ENCODE measurements at places on chromosomes 2 and 18.
A peak's percentile ranks its signal among the peaks of the same experiment; 100 is the strongest.

- DNase-seq = no peak
Measured at GRCh38 chr2:167135706-167136105, 247.4 kb downstream of the XIRP2 start.

DNA sequence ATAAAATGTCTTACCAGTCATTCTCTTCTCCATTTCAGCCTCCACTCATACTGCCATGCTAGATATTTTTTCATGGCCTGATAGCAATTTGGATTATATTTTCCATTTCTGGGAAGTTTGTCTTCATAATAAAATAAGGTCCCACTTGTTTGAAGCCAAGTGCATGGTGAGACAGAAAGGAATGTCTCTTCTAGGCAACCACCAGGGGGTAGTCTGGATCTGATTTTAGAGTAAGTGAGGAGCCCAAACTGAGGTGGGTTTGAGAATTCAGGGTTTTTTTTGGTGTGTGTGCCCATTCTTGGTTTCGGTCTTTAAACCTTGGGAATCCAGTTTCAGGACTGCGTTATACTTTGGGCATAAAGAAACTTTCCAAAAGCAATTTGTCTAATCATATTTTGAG is 315.5 kb downstream of the RPRM start:
- DNase-seq = peak; percentile 68

DNA sequence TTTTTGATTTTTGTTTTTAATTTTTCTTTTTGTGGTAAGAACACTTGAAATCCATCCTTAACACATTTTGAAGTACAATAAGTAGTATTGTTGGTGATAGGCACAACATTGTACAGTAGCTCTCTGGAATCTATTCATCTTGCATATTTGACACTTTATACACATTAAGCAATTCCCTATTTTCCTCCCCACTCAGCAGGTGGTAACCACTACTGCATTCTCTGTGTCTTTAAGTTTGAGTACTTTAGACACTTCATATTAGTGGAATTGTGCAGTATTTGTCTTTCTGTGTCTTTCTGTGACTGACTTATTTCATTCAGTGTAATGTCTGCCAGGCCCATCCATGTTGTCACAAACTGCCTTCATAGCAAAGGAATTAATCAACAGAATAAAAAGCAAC is 471.7 kb upstream of the CDH20 start:
- DNase-seq = no peak

DNA sequence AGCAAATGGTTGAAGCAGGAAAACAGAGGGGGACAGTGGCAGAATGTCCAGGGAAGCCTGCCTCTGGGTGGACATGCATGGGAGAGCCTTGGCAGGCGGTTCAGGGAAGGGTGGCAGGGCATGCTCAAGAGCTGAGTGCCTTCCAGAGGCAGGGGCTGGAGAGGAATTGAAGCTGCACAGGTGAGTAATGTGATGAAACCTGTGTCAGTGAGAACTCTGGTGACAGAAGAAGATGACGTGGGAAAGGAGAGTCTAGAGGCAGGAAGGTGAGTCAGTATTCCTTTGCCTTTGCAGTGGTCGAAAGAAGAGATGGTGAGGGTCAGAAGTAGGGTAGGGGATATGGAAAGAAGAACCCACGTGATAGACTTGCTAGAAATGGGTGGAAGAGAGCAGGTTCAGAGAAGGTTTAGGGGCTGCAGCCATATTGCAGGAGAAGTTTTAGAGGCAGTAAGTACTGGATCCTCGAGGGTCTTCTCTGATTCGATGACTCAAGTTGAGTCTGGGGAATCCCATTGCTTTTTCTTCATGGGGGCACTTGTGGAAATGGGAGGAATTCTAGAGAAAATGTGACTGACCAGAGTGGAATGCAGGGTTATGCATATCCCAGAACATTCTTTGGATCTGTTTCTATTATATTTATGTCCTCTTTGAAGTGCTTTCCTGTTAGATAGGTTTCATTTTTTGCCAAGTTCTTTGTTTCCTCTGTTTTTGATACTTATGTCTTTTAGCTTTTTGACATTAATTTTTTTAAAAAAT is 37.4 kb downstream of the TMEM87B start:
- no peak for DNase-seq

DNA sequence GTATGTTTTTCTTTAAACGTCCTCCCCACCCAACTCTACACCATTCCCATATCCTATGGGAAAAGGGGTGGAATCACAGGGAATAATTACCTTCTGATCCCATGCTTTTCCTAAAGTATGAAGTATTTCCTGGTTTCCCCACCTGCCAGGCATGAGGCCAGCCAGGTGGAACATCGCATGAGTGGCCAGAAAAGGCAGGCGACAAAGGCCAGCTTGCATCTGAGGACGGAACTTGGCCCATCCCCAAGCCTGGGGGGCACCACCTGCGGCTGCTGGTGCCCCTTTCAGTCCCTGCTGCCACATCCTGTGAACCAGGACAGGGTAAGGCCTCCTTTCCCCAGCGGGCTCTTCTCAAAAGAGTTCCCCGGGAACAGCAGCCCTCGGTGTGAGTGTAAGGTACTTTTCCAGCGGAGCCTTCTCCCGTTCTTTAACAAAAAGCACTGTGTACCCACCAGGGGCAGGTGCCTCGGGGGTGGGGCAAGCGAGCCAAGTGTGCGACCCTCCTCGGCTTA is 1.2 kb upstream of the ERFE start:
- peak; percentile 23 for DNase-seq

DNA sequence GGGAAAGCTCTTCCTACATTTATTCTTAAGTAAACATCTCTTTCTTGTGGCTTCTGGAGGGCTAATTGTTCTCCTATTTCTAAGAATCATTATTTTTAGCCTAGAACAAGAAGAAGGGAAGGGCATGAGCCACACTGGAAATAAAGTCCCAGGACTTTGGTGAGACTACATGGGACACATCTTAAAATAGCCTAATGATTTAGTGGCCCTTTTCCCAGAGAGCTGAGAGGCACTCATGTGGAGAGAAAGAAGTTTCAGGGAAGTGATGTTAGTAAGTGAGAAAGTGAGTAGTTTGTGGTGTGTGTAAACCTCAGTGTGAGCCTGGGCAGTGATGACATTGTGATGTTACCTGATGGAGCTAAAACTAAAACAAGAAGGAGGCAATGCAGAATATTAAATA is 14.6 kb downstream of the ITGA4 start:
- no peak for DNase-seq

- DNase-seq = no peak
Measured at GRCh38 chr2:88832311-88832991, 141.0 kb downstream of the RPIA start.

DNA sequence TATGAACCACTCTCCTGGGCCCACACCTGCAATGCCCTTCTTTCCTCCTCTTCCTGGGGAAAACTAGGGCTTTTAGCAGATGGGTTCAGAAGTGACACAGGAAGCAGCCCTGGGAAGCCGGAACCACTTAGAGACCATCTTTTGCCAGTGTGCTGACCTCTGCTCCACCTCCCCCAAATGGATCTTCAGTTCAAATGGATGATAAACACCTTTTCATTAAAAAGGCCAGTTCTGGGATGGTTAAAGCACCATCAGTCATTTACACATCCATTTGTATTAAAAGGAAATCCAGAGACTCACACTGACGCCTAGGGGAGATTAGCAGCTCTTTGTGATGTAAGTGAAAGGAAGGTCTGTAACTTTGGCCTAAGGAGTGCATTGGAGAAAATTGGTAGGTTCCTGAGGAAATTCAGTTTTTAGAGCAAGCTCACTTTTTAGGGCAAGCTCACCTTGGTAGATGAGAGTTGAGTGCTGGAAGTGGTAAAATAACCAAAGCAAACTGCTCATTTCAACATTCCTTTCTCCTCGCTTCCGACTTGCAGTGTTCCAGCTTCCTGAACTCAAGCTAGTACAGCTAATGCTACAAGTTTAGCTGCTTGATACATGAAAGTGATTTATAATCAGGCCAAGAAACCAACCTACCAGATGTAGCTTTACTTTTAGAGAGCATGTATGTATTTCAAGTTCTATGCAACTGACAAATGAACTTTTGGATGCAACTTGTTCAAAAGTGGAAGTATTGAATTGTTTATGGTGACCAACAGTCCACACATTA is 47.7 kb downstream of the ACTR2 start:
- no peak for DNase-seq

GRCh38 chr2:186918495-186918894 is 69.5 kb upstream of the ZSWIM2 start:
- DNase-seq = no peak

- peak; percentile 70 for DNase-seq
Measured at GRCh38 chr2:26401739-26402541, at the start of gene DRC1. DRC1 (plus strand) TSS chr2:26401920; CDS start chr2:26401990, 70 bp downstream.
